Effector memory CD4-positive, alpha-beta T cell (primary cell): ENCODE measurements at places on chromosomes 2 and 18.

DNA sequence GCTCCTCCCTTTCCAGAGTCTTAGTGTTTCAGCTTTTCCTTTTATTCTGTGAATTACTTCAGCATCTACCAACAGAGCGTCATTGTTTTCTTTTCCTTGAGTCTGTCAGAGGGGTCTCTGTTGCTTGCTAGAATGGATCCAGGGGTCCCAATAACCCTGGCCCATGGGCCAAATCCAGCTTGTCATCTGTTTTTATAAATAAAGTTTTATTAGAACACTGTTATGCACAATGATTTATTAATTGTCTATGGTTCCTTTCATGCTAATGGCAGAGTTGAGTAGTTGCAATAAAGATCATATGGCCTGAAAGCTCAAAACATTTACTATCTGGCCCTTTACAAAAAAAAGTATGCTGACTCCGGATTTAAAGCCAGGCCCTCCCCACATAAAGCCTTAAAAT is 58.8 kb downstream of the MRPL35 start:
- DNase-seq, result no peak

- DNase-seq, result peak; percentile 26
Observed at GRCh38 chr18:63290821-63291200, 28.8 kb downstream of the BCL2 start.

GRCh38 chr18:29378651-29379136 is 1201.8 kb upstream of the CDH2 start:
- no peak for DNase-seq

DNA sequence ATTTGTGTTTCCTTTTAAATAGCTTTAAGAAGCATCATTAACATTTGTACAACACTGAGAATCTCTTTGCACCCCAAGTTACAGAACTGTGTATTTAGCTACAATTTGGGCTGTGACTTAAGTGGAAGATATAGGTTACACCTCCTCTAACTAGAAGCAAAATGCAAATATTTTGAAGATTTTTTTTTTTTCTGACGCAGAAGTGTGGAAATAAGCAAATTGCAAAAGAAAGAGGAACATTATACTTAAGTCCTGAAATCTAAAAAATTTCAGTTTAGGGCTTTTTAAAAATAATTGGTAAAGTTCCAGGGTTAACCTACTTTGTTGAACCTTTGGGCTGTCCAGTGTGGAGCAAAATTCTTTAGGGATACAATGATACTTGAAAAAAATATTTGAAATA is 41.4 kb upstream of the RBMS1 start:
- no peak for DNase-seq

DNA sequence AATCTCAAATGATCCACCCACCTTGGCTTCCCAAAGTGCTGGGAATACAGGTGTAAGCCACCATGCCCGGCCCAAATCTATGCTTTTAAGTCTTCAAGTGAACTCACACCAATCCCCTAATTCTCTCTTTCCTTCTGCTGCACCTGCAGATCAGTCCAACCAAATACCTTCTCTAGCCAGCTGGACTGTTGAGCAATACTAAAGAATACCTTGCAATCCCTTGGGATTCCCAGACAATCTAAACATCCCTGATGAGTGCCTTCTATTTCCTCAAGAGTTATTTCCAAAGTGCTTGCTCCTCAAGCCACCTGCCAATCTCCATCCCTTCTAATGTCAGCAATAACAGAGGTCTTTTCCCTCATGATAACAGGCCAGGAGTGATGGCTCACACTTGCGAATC is 48.6 kb downstream of the SF3B1 start:
- no peak for DNase-seq

GRCh38 chr2:8515864-8516533 is 165.9 kb upstream of the ID2 start:
- DNase-seq, result no peak

DNA sequence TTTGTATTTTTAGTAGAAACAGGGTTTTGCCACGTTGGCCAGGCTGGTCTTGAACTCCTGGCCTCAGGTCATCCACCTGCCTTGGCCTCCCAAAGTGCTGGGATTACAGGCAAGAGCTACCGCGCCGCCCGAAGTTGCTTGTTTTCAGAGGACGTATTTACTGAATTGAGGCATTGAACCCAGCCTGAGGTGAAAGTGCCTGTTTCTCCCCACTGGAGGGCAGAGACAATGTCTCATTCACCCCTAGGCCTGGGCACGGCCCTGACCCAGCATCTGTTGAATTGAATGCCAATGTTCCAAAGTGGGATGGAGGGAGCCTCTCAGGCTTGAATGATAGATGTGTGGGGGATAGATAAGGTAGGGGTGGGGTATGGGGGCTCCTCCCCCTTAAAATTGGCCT is 4.5 kb upstream of the TMBIM1 start:
- no peak for DNase-seq

- no peak for DNase-seq
Observed at GRCh38 chr18:78876868-78877267, 102.8 kb upstream of the SALL3 start.

DNA sequence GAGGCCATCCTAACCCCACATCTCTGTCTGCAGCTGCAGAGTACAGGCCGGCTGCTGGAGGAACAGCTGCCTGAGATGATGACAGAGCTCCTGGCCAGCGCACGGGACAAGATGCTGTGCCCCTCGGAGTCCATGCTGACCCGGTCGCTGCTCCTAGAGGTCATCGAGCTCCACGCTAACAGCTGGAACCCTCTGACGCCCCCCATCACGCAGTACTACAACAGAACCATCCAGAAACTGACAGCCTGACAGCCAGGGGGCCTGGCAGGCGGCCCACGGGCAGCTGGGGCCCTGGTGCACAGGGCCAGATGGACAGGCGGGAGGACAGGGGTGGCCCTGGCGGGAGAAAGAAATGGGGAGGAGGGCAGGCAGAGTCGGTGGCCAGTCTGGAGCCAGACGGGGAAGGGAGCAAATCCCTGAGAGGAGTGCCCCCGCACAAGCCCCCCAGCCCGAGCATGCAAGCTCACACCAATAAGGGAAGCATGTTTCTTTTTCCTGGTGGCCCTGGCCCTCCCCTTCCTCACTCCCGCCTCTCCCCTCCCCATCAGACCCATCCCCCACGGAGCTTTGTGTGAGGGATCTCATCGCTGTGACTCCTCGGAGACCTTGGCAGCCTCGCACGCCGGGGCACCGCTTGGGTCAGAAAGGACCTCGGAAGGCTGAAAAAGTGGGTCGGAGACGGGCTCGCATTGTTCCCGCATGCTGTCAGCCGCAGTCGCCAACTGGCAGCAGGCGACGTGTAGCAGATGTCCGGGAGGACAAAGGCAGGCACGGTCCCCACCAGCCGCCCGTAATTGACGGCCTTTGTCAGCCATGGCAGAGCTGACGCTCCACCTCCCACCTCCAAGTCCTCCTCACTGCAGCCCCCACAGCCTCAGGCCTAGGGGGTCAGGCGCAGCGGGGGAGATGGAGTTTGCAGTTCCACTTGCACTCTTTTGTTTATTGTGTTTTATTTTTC is 91.2 kb downstream of the SMAD7 start:
- DNase-seq, result no peak

DNA sequence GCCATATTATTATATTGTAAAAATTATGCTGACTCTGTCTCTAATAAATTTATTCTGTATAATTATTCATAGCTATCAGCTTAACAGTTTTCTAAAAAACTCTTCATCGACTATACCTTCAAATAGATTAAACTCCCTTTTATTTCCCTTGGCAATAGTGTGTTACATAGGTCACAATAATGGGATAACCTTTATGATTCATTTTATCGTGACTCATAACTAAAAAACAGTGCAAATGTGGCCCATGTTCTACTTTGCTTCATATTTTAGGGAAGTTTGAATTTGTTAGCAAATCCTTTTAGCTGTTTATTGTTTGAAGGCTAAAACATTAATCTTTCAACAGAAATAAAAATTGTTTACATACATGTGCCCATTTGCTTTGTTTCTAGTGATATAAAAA is 783.2 kb upstream of the CDH2 start:
- DNase-seq, result no peak

DNA sequence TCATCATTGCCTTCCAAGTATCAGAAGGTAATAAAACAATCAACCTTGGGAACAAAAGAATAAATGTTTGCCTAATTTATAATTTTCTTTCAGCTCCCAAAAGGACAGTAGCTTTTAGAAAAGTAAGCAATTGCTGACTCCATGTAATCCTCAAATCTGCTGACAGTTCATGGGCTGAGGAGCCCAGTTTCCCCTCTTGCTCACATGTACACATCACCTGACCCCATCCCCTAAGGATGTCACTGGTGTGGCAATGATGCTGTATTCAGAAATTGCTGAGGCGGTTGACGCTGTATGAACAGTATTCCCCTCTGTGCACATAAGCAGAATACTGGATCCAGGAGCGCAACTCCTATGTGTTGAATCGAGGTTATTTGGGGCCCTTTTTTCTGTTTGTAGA is 56.1 kb upstream of the LYPD1 start:
- DNase-seq, result no peak

GRCh38 chr2:236964291-236964690 is 121.4 kb upstream of the COPS8 start:
- no peak for DNase-seq

DNA sequence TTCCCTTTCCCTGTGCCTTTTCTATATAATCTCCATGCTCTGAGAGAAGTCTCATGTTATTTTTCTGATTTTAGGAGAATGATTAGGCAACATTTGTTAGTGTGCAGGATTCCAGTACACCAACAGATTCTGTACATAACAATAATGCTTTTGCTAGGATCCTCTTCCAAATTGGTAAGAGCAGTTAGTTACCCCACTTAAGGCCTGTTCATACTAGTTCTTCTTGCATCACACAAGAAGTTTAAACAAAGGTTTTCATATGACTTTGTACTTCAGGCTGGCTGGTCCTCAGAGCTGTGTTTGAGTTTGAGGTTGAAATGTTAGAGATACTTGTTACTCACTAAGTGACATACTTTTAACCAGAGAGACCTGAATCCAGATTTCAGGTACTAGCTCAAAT is 686.9 kb upstream of the NRXN1 start:
- DNase-seq, result no peak

DNA sequence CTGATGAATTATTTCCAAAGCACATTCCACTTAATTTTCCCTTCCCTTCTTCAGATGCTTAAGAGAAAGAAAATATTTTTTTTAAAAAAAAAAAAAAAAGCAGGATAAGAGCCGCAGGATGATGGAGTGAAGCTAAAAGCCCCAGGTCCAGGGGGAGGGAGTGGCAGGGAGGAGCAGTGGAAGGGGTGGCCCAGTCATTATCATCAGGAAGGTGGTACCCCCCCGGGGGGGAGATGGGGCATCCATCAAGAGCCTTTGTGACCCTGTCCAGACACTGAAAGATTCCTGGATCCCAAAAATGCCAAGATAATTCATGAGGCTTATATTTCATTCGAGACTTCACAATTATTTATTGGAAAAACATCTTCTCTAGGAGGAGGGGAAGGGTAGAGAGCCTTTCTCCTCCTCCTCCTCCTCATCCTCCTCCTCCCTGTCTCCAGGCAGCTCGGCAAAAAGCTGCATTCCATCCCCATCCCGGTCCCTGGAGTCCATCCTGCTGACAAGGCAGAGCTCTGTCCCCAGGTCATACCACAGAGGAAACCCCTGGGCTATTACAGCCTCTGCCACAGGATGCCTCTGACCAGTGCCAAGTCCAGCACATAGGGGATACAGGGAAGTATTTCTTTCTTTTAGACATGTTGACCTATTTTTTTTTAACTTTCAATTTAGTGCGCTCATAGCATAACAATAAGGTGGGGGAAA is 125.3 kb downstream of the TWIST2 start:
- no peak for DNase-seq

GRCh38 chr18:46414863-46415262 is 242.2 kb downstream of the LOXHD1 start:
- DNase-seq, result no peak

- DNase-seq, result no peak
Observed at GRCh38 chr2:131349021-131349420, 14.9 kb downstream of the RAB6D start.

DNA sequence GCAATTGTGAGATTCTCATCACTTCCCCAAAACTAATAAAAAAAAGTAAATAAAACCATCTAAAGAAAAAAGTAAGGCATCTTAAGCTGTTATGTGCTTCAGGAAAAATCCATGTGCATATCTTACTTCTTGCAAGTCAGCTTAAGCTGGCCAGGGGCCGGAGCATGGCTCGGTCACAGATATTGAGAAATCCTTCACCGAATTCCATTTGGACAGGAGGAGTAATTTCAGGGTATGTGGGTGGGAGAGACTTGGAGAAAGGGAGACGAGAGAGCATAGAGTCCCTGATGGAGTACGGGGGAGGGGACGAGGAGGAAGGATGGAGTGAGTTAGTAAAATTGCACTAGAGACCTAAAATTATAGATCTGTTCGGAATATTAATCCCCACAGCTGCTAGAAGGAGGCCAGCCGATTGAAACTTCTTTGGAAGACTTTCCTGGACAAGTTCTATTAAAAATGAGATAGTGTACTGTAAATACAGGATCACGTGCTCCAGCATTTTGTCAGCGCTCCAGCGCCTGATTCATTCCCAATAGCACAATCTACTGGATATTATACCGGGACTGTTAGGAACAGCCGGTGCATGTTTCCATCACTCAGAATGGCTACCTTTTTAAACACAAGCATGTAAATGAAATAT is 438.5 kb downstream of the ZNF516 start:
- no peak for DNase-seq

GRCh38 chr2:235170016-235170415 is 218.2 kb downstream of the SH3BP4 start:
- no peak for DNase-seq

DNA sequence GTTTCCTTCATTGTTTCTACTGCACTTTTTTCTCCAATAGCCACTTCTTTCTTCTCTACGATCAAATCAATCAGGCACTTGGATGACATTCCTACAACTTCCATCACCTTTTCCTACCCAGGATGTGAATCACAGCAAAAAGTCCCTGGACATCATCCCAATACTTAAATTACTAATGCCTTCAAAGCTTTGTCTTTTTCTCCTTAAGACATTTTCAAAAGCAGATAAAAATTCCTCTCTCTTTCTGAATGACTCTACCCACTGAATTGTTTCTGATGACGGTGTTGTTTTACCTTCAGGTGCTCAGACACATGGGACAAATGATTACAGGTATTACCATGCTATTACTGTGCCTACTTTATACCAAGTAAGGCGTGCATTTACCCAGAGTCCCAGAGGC is 500.9 kb downstream of the FBXO15 start:
- DNase-seq, result no peak

DNA sequence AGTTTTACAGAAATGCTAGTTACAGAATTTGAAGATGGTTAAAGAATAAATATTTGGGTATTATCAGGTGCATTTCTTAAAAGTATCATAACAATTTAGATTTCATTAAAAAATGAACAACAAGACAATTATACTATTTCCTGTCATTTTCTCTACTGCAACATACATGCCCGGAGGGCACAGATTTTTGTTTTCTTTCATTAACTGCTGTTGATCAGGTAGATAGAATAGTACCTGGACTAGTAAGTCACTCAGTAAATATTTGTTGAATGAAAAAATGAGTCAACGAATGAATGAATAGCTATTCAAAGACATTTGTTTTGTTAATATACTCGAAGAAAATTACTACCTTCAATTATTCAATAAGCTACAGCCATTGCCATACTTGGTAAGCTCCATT is 531.2 kb upstream of the VRK2 start:
- no peak for DNase-seq

GRCh38 chr2:60976256-60976850 is 41.2 kb upstream of the PEX13 start:
- no peak for DNase-seq

GRCh38 chr2:101388232-101388631 is 929 bp upstream of the CREG2 start:
- no peak for DNase-seq
